ENCODE measurements at places on chromosomes 5 and 9.
A peak's percentile ranks its signal among the peaks of the same experiment; 100 is the strongest.

GRCh38 chr9:19028835-19029451, 4.1 kb downstream of the SAXO1 start:
- peak; percentile 42 for DNase-seq

GRCh38 chr9:87751423-87751822, 25.5 kb downstream of the CTSL start:
- DNase-seq, result no peak

DNA sequence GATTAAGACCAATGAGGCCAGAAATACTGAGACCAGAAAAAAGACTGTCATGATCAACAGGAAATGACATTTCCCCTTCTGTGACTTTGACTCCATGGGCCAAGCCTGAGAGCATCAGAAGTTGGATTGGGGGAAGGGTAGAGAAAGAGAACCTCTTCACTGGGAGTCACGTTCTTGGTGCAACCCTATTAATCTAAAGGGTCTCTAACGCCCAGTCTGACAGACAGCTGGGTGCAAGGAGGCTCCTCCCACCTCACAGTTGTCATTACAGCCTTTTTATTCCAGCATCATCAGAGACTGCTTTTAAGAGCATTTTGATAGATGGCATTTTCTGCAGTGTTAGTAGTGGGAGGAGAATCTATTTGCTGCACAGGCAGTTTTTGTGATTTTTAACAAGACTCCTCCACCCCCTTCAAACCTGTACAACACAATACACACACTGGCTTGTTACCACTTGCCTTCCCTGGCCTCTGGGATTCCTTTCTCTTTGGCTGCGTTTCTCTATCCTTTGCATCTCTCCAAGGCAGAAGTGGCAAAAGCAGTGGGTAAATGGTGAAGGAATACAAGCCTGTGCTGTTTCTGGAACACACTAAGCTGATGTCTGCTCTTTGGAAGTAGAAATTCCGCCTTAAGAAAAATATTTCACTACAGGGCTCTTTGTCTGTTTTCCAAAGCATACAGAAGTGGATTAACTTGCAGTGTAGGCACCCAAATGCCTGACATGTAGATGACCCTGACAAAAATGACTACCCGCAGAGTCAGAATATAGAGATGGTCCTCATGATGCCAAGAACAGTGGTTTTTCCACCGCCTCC, 310.4 kb upstream of the ZNF608 start:
- peak; percentile 12 for DNase-seq

- DNase-seq, result no peak
Observed at GRCh38 chr9:132782037-132782436, 96.0 kb downstream of the AK8 start.

DNA sequence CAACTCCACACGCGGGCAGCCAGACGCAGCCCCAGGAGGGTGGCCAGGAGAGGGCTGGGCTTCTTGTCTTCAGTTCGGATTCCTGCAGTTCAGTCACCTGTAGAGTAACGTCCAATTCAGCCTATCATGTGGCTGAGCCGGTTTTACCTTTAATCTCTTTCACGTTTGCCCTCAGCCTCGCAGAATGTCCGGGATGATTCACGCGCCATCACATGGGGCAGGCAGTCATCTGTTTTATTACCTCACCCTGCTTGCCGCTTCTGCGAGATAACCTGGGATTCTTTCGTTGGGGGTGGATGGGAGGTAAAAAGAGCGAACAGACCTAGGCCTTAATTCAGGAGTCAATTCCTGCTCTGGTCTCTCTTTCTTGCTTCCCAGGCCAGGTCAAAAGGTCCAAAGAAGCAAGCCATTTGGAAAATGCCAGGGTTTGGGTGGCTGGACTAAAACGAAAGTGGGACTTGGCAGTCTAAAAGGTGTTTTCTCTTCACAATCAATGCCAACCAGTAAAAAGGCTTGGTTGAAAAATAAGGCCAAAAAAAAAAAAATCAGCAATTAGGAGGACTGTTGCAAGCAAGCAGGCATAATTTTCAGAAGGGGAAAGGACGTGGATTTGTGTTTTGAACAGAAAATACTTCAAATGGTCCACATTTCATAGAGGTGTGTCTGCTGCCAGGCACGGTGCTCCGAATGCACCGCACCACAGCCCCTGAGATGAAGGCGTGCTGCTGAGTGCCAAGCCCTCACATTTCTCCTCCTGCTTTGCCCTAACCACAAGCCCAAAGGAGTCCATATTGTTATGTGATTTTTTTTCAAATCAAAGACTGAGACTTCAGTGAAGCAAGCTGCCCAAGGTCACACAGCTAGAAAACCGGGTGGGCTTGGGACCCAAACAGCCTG, 2.8 kb upstream of the WWC1 start:
- no peak for DNase-seq

DNA sequence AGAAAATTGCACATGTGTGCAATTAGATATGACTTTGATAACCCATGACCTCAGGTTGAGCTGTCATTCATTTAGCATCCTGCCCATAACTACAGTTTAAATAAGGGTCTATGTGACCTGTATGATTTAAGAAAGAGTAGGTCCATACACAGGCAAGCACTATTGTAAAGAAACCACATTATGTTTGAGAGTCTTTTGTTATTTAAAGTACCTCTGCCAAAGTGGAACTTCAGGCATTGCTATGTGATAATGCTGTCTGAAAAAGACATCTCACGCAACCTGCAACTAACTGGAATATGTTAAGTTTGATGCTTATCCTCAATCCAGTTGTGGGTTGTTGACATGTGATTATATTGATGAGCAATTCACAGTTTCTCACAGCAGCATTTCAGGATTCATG, 317.0 kb downstream of the TMEM161B start:
- no peak for DNase-seq

Measured in DND-41 (cell line).